Fibroblast of lung (primary cell): ENCODE measurements at places on chromosomes 6 and 20. TPM values are rescaled to one million over a fixed set of nuclear protein-coding genes. Genes with fewer than 3 reads are reported as not detected.

Gene BPI
- not detected in 2 replicates for total RNA-seq

Gene CST2
- not detected in 2 replicates for total RNA-seq

Gene COL20A1
- total RNA-seq: not detected in 2 replicates

Gene CCN2
- total RNA-seq: 20.5 and 22.8 TPM in 2 replicates

Gene MYL9
- total RNA-seq: 9.2 and 25.4 TPM in 2 replicates

Gene TMEM14A
- total RNA-seq: 27.5 and 38.3 TPM in 2 replicates

Gene MAFB
- total RNA-seq: 3.0 and 7.7 TPM in 2 replicates

Gene PRL
- not detected in 2 replicates for total RNA-seq

Gene RAET1L
- not detected in 2 replicates for total RNA-seq

Gene C6orf62
- total RNA-seq: 72.9 and 103 TPM in 2 replicates

Gene KIAA1755
- 2.8 and 3.1 TPM in 2 replicates for total RNA-seq

Gene LGSN
- under 0.01 TPM in 1 of 2 replicates, not detected in the other for total RNA-seq

Gene GABRR2
- 0.17 and 0.26 TPM in 2 replicates for total RNA-seq

Gene SMOC2
- under 0.01 TPM in 1 of 2 replicates, not detected in the other for total RNA-seq

Gene TTBK1
- under 0.01 TPM in 2 replicates for total RNA-seq

Gene HLA-DMA
- total RNA-seq: 9.8 and 12.1 TPM in 2 replicates

Gene BMP2
- total RNA-seq: 10.6 and 15.9 TPM in 2 replicates

Gene OPRM1
- not detected in 2 replicates for total RNA-seq

Gene ZSWIM3
- total RNA-seq: 5.6 and 7.6 TPM in 2 replicates

Gene NKAPL
- total RNA-seq: 2.8 and 3.3 TPM in 2 replicates

Gene BIRC7
- total RNA-seq: not detected in 2 replicates

Gene MYCT1
- total RNA-seq: under 0.01 TPM in 1 of 2 replicates, not detected in the other

Gene IL17A
- total RNA-seq: not detected in 2 replicates

Gene ULBP3
- 6.2 and 10.2 TPM in 2 replicates for total RNA-seq

Gene RAB44
- total RNA-seq: under 0.01 TPM in 2 replicates

Gene SLC22A23
- total RNA-seq: 3.0 and 5.1 TPM in 2 replicates
